ENCODE measurements at places on chromosomes 13 and 19.

DNA sequence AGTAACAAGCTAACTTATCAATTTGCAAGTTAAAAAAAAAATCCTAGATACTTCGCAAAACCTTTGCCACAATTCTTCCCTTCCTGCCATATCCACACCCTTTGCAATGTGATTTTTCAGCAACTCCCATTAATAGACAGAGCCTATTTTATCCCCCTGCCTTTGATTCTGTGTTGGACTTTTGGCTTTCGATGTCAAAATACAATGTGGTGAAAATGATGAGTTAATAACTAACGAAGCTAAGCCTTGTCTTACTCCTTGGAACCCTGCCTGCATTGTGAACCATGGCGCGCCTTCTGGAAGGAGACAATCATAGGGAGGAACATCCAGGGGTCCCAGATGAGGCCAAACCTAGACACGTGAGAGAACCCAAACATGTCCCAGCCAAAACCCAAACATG, 6.4 kb downstream of the CYP4F2 start:
- no peak for DNase-seq

- peak; percentile 17 for DNase-seq
Measured at GRCh38 chr19:52735734-52736133, 890 bp upstream of the ZNF611 start.

DNA sequence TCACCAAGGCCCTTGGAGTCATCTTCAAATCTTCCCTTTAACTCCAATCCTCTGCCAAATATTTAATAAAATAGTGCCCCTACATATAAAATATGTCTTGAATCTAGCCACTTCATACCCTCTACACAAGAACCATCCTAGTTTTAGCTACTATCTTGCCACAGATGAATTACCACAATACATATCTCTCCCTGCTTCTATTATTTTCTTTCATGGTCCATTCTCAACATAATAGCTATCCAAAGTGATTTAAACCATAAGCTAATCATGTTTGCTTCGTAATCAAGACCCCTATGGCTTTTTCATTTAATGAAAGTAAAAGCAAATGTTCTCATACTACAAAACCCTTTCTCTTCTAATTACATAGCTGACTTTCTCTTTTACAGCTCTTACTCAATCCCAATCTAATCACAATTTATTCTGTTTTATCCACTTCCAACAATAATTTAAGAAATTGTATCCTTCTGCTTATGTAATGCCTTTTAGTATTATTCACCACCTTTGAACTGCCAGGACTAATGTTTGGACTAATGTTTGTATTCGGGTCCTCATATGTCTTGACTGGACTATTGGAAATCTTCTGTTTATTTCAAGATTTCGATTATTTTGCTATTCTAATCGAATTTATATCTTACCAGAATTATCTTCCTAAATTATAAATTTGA, 412.0 kb downstream of the SLITRK1 start:
- no peak for DNase-seq

GRCh38 chr19:897442-898039, 4.3 kb downstream of the RNU6-9 start:
- DNase-seq = no peak

DNA sequence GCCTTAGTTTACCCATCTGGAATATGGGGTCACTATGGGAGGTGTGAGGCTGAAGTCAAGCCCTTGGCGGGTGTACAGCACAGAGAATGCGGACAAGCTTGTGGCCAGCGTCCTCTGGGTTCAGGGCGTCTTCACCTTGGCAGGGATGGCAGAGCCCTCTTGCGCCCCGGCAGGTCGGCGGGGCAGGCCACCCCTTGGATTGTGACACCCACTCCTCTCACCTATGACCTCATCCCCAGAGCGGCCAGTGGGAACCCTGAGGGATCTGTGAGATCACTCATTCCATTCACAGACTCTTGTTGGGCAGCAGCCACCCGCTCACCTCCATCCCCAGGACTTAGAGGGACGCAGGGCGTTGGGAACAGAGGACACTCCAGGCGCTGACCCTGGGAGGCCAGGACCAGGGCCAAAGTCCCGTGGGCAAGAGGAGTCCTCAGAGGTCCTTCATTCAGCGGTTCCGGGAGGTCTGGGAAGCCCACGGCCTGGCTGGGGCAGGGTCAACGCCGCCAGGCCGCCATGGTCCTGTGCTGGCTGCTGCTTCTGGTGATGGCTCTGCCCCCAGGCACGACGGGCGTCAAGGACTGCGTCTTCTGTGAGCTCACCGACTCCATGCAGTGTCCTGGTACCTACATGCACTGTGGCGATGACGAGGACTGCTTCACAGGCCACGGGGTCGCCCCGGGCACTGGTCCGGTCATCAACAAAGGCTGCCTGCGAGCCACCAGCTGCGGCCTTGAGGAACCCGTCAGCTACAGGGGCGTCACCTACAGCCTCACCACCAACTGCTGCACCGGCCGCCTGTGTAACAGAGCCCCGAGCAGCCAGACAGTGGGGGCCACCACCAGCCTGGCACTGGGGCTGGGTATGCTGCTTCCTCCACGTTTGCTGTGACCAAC, at the start of gene SPACA4:
SPACA4 (plus strand) TSS at position 280 of the 896 bp plus-strand sequence; CDS start at position 517, 237 bp downstream.
- no peak for DNase-seq

DNA sequence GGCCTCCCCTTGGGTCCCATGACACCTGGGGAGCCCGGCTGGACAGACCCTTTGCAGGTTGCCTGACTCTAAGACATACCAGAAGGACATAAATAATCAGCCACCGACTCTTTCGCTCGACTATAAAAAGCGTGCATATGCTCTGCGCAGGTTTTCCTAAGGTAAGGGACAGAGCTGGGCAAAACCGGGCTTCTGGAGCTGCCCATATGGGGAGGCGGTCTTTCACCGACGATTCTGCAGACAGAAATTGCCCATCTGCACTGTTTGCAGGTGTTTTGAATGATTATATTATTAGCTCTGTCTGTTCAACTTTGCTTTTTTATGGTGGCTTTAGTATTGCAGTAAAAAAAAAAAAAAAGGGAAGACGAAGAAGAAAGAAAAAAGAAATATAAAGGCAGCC, 347.2 kb downstream of the TSHZ3 start:
- DNase-seq = no peak

DNA sequence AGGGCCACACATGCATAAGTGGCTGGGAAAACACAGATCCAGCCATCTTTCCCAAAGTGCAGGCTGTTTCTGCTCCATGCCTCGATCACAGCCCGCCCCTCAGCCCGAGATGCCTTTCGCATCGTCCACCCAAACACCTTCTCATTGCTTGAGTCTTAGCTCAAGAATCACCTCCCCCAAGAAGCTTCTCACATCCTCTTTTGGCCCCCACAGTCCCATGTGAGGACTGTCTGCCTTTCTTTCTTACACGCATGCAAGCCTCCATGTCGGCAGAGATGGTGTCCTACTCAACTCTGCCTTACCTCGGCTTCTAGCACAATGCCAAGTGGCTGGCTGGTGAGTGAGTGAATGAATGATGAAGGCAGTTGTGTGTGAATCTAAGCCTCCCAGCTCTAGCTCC, 18.1 kb upstream of the GSX1 start:
- no peak for DNase-seq

DNA sequence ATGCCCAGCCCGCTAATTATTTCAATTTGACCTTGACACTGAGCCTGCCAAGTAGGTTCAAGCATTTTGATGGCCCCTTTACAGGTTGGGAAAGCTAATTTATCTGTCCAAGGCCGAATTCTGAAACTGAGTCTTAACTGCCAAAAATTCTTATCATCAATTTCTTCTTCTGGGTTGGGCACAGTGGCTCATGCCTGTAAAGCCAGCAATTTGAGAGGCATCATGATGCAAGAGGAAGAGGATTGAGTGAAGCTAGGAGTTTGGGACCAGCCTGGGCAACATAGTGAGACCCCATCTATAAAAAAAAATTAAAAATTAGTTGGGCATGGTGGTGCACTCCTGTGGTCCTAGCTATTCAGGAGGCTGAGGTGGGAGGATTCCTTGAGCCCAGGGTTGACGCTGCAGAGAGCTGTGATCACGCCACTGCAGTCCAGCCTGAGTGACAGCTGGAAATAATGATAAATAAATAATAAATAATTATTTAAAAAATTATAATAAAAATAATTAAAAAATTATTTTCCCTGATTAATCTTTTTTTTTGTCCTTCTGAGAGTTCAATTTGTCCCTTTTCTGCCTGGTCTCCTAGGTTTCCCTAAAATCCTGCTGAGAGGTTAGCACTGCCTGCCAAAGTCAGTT, 1.3 kb upstream of the LDLR start:
- no peak for DNase-seq

DNA sequence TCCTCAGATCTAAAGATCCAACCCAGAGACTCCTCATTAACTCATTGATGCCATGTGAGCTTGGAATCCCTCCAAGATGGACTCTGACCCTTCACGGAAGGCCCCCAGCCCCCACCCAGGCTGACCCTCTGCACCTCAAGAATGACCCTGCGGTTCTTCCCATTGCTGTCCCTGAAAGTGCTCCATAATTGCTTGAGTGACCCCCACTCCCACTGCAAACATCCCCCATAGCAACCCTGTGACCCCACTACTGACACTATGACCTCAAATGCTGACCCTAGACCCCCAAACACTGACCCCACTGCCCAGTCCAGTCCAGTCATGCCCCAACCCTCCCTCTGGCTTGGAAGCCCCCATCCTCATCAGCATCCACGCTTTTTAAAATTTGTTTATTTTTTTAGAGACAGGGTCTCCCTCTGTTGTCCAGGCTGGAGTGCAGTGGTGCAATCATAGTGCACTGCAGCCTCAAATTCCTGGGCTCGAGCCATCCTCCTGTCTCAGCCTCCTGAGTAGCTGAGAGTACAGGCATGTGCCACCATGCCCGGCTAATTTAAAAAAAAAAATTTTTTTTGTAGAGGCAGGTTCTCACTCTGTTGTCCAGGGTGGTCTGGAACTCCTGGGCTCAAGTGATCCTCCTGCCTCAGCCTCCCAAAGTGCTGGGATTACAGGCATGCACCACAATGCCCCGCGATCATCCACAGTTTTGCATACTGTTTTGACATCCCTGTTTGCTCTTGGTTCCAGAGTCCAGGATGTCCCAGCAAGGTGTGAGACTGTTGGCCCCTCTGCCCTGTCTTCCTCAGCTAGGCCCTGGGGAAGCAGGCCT, 855 bp downstream of the LYL1 start:
- DNase-seq = no peak

DNA sequence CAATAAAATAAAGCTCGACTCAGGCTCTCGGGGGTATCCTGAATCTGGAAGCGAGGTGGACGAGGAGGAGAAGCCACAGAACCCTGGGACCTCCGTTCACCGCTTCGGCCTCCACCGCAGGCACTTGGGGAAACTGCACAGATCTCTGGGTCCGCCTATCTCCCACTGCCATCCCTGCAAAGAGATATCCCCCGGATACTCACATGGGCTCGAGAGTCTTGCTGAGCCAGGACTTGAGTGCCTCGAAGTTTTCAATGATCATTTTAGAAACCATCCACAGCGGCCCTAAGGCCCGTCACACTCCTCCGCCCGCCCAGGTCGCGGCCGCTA, 589 bp downstream of the RBM26 start:
- DNase-seq = no peak

DNA sequence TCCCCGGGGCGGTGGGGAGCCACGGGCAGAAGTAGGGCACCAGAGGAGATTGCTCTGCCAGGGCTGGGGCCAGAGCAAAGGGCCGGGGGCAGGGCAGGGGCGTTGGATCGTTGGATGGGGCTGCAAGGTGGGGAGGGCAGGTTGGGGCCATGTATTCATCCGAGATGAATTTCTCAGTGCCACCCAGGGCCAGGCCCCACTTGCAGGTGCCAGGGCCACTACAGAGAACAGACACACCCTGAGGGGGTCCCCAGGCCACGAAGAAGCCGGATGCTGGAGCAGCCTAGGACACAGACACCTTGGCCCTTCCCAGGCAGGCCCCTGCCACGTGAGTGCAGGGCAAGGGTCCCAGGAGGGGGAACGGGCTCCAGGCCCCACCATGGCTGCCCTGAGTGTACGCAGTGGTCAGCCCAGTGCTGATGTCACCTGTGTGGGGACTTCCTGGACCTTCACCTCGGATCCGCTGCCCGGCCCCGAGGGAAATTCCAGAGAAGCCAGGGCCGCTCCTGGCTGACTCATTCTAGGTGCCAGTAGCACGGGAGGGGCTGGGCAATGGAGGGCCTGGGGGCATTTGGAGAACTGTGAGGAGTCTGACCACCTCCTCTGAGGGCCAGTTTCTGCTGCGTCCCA, 9.6 kb upstream of the SBNO2 start:
- DNase-seq = no peak

DNA sequence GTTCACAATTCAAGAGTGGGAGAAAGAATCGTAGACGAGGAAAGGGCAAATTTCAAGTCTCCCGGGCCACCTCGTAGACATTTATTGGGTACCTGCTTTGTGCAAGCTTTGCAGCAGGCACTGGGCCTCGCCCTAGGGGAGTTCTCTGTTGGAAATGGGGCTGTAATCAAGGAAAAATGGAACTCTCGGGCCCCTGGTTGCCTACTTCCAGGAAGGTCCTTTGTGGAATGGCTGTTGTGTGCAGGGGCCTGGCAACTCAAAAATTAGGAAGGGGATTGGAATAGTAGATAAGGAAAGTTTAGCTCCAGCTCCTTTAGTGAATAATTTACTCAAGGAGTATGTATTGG, 612 bp downstream of the ZNF526 start:
- no peak for DNase-seq

DNA sequence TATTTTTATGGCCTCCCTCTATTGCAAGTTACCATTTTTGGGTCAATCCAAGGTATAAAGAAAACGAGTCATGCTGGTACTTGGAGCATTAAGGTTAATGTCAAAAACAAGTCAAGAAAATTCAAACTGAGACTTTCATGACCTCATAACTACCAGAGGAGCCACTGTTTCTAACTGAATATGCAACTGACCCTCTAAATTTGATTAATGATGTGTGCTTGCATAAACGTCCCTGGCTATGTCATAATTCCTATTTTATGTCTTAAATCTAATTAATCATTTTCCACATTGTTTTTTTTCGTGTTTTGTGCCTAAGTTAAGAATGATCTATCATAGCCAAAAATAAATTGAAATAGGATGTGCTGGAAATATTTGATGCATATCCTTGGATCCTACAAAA, 396.7 kb upstream of the GPC6 start:
- DNase-seq = no peak

- no peak for DNase-seq
Measured at GRCh38 chr19:58317476-58318072, 9.2 kb upstream of the ZSCAN22 start.
